Activated T-helper 1 cell treated with anti-CD3 and anti-CD28 coated beads, Interleukin-2, amount 50 U/mL, for 16 hours (primary cell): ENCODE measurements at places on chromosomes 6 and 20.

DNA sequence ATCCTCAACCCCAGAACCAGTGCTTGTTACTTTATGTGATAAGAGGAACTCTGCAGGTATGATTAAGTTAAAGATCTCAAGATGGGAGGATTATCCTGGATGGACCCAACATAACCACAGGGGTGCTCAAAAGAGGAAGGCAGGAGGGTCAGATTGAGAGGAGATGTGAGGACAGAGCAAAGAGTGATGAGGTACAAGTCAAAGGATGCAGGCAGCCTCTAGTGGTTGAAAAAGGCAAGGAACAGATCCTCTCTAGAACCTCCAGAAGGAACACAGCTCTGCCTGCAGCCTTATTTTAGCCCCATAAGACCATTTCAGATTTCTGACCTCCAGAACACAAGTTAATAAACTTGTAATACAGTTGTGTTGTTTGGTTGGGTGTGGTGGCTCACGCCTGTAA is 41.2 kb downstream of the PDSS2 start:
- no peak for DNase-seq

DNA sequence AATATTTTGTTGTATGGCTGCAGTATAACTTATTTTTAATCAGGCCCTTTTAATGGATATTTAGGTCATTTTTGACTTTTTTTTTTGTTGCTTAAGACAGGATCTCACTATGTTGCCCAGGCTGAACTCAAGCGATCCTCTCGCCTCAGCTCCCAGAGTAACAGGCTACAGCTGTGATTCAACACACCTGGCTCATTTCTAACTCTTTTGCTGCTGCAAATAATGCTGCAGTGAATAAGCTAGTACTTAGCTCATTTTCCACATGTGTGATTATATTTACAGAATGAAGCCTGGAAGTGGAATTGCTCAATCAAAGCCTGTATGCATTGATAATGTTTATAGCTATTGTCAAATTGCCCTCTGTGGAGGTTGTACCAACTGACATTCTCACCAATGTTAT is 1.1 kb downstream of the GTSF1L start:
- DNase-seq, result no peak

GRCh38 chr6:159142531-159142930 is 26.7 kb upstream of the FNDC1 start:
- DNase-seq, result no peak

GRCh38 chr20:63466861-63467260 is 5.6 kb downstream of the KCNQ2 start:
- DNase-seq, result no peak

- DNase-seq, result no peak
Measured at GRCh38 chr20:48019940-48020339, 234.7 kb upstream of the SULF2 start.
